NCI-H1417 (cell line): ENCODE measurements at places on chromosomes 12 and 14.

GRCh38 chr14:31942166-31942841 is 134.8 kb upstream of the ARHGAP5 start:
- DNase-seq: no peak

GRCh38 chr12:65956056-65956738 is 131.9 kb downstream of the HMGA2 start:
- no peak for DNase-seq

DNA sequence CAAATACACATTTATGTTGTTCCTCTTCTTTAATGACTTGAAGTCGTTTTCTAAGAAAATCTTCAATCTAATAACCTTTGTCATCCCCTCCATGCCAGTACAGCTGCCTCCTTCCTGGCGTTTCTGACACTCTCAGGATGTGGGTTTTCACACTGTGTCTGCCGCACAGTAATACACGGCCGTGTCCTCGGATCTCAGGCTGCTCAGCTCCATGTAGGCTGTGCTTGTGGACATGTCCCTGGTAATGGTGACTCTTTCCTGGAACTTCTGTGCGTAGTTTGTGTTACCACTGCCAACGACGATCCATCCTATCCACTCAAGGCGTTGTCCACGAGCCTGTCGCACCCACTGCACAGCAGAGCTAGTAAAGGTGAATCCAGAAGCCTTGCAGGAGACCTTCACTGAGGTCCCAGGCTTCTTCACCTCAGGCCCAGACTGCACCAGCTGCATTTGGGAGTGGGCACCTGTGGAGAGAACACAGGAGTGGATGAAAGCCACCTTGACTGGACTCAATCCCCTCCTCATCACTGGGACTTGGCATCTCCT is 1095.9 kb downstream of the TMEM121 start:
- DNase-seq: no peak

GRCh38 chr12:62032870-62033269 is 227.3 kb upstream of the USP15 start:
- DNase-seq: no peak
